CD4-positive, alpha-beta memory T cell (primary cell): ENCODE measurements at places on chromosomes 11 and 22.

- DNase-seq, result no peak
These were observed 15.0 kb upstream of the ZDHHC13 start for GRCh38 chr11:19101796-19102520.

DNA sequence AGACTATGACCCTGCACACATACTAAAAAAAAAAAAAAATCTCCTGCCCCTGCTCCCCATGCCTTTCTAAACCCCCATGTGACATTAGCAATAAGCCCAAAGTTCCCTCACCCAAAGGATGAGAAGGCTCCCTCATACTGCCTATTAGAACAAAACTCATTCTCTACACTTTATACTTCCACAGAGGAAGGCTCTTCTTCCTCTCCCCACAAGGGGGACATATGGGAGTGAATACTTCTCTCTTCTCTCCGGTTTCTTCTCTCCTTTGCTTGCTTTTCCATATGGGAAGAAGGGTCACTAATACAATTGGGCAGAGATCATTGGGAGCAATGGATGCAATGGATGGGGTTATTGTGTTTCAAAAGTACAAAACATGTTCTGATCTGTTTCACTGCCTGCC is 3.3 kb downstream of the OR52L1 start:
- no peak for DNase-seq

DNA sequence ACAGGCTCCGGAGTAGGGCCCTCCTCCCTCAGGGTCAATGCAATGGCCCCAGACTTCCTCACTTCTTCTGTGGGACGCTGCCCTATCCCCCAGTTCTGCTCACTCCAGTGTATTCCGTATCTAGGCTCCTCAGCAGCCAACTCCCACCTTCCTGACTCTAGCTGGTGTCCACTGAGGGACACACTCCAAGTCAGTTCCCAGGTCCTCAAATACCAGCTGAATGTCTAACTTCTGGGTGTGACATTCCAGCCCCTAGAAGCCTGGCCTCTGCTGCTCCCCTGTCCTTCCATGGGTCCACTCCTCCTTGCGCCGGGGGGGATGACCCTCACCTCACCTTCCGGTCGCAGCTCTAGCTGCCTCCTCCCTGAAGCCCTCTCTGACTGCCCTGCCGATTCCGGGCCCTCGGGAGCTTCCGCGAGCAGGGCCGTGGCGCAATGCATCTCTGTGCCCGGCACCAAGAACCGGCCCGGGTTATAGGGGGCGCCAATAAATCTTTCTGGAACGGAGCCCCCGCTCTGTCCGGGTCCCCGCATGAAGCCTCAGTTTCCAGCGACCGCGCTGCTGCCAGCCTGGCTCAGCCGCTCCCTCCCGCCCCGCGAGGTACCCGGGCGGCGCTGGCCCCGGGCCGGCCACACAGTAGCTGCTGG is 15.4 kb downstream of the BAD start:
- DNase-seq, result no peak

GRCh38 chr22:22603470-22603947 is 40.9 kb upstream of the GGTLC2 start:
- no peak for DNase-seq

DNA sequence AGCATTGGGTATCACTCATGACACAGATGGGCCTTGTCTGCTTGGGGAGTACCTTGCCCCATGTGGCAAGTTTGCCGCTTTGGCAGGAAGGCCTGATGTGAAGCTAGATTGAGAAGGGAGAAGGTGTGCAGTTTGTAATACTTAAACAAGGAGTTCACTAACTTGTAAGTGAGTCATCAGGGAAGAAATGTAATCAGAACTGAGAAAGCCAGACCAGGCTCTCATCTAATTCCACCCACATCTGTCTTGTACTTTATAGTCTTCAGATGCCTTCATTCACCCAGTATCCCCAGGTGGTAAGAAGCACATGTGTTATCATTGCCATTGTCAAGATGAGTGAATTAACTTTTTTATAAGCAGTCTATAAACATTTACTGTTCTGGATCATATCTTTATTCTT is 116.0 kb upstream of the DDI1 start:
- DNase-seq, result no peak

- DNase-seq, result peak; percentile 83
These were observed 4.4 kb upstream of the PYGM start for GRCh38 chr11:64764040-64764611.

- DNase-seq, result no peak
These were observed 16.3 kb downstream of the TSPAN32 start for GRCh38 chr11:2318123-2318522.

GRCh38 chr22:47598864-47599263 is 836.4 kb downstream of the TBC1D22A start:
- DNase-seq, result no peak

- no peak for DNase-seq
These were observed 60.9 kb downstream of the SYT13 start for GRCh38 chr11:45225277-45225676.

- DNase-seq, result no peak
These were observed 5.0 kb downstream of the PAMR1 start for GRCh38 chr11:35520376-35520775.
